ENCODE measurements at places on chromosomes 16 and 17. TPM values are rescaled to one million over a fixed set of nuclear protein-coding genes. Genes with fewer than 3 reads are reported as not detected.
A peak's percentile ranks its signal among the peaks of the same experiment; 100 is the strongest.

Gene PDIA2
- total RNA-seq = 0.48 TPM

DNA sequence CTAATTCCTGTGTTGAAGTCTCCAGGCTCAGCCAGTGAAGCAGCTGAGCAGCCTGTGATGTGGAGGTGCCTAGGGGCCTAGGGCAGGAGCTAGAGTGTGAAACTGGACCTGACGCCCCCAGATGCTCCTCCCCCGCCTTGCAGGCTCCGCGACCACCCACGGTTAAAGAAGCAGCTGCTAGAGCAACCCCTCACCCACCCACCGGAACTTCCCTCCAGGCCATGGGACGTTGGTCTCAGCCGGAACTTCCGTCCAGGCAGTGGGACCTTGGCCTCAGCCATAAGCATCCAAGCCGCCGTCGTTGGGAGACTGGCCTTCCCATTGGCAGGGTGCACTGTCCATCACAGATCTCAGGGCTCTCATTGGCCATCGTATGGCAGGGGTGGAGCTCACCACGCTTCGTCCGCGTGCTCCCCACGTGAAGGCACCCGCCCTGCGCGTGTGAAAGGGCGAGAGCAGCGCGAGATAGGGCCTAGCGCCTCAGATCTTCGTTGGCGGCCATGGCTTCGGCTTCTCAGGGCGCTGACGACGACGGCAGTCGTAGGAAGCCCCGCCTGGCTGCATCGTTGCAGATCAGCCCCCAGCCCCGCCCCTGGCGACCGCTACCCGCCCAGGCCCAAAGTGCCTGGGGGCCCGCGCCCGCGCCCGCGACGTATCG, at the start of gene ADAD2:
Gene ADAD2 (plus strand): TSS at position 427 of the 658 bp plus-strand sequence. CDS start 74 bp downstream, at position 501.
- DNase-seq = no peak

- DNase-seq = no peak
These were observed 20.7 kb downstream of the TOM1L2 start for GRCh38 chr17:17951524-17951923.

DNA sequence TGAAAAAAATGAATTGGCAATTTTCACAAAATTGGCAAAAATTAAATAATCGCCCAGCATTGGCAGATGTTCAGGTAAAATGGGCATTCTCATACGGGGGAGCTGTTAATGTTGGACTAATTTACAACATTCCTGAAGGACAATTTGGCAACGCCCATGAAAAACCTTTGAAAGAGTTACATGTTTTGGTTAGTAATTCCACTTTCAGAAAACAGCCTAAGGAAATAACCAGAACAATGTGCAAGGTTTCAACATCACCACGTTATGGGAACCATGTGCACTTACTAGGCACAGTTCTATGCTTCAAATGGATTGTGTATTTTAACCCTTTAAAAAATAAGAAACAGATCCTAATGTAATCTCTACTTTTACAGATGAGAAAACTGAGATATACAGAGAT, 62.7 kb downstream of the CDYL2 start:
- peak; percentile 15 for DNase-seq
